ENCODE measurements at places on chromosomes 3 and 15.
A peak's percentile ranks its signal among the peaks of the same experiment; 100 is the strongest.

- DNase-seq: no peak
Observed at GRCh38 chr15:29449136-29449535, 179.5 kb upstream of the NSMCE3 start.

DNA sequence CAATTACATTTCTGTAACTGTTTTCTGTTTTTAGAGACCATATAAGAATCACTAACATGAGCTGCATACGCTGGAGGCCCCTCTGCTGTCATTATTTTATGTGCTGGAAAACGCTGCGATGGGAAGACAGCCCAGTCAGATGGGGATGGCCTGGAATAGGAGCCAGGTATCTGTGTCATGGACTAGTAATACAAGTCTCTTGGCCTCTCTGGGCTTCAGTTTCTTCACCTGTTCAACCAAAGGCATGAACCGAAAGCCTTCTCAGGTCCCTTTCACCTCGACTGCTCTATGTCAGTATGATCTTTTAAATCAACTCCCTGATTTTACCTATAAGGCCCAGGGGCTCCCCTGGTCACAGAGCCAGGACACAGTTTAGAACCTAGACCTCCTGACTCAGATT, 14.6 kb upstream of the RFTN1 start:
- DNase-seq: no peak

GRCh38 chr3:148532326-148532725, 165.4 kb upstream of the AGTR1 start:
- DNase-seq: no peak

DNA sequence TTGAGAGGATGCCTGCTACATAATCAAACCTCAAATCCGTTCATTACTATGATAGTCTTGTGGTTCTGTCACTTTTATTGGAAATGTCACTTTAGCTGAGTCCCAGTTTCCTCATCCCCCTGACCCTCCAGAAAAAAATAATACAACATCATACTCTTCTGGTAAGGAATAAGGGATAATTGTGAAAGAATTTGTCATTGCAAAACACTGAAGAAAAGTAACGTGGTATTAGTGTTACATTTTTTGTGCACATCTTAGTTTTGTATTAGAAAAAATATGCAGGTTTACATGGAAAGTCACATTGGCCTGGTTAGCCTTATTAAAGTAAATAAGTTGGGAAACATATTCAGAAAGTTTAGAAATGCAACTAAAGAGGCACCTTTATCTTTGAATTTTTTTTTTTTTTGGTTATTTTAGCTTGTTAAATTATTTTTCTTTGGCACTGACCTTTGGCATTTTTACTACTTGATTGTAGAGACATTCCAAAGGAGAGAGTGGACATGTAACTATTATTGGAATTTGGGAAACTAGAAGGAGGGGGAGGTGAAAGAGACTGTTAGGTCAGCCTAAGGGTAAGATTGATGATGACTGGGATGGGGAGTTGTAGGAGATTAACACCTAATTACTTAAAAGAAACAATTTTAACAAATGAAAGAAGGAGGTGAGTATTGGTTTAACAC, 462.2 kb upstream of the RARB start:
- DNase-seq: no peak

GRCh38 chr3:133401374-133402135, 1.7 kb downstream of the BFSP2 start:
- no peak for DNase-seq

- DNase-seq: no peak
Observed at GRCh38 chr3:153146191-153147053, 15.6 kb upstream of the RAP2B start.

DNA sequence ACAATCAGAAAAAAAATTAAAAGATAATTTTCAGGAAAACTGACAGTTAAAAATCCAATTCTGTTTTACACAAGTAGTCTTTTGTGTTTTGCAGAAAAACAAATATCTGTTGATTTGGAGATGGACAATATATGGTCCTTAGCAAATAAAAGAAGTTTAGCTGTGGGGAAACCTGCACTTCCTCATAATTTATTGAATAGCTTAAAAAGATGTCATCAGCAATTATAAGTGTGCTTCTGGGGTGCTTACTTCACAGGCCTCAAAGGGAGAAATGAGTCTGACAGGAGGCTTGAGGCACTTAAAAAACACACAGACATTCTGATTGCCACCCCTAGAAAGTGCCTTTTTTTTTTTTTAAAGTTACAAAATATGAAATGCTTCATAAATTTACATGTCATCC, 31.6 kb upstream of the CERS3 start:
- no peak for DNase-seq

GRCh38 chr3:120111898-120112297, 17.7 kb upstream of the GSK3B start:
- no peak for DNase-seq

DNA sequence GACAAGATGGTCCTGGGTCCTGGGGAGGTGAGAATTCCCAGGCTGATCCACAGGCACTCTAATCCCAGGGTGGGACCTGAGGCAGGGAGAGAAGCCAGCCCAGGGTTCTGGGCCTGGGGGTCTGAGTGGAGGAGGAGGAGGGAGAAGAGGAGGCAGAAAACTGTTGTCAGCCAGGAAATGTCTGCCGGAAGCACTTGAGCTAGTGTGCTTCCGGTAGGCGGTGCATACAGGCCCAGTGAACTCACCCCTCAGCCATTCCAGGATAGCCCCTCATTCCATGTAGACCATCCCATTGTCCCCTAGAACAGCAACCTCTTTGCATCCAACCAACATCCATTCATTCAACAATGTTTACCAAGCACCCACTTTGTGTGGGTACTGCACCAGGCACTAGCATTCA, 47.9 kb upstream of the LCTL start:
- DNase-seq: no peak

DNA sequence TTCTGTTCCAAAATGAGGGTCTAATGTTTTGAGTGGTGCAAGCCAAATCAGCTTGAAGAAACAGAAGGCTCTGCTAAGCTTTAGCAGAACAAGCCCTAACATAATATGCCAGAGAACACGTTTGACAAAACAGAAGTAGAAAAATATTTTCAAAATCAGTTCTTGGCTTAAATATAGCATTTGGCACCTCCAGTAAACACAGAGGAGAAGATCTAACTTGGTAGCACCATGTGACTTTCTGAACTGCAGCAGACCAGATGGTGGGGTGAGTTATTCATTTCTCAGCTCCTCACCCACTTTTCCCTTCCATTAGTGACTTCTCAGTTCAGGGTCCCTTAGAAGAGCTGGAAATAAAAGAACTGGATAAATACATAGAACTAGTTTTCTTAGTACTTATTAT, 395.8 kb downstream of the MAGI1 start:
- no peak for DNase-seq

DNA sequence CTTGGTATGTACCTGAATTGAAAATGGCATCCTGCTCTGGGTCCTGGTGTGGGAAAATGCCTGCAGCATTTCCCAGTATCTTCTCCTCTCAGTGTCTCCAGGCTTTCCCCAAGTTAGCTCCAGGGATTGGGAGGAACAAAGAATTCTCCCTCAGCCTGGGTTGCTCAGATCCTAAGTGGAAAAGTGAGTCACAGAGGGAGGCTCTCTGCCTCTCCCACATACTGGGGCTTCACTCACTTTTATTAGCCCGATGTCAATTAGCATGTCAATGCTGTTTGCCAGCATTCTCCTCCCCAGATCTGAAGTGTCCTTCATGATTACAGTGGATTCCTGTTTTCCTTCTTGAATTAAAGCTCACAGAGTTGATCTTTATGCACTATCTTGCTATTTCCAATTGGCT, 655.0 kb downstream of the EPHA3 start:
- no peak for DNase-seq

GRCh38 chr3:39383881-39384664, 903 bp downstream of the SLC25A38 start:
- DNase-seq: peak; percentile 97

DNA sequence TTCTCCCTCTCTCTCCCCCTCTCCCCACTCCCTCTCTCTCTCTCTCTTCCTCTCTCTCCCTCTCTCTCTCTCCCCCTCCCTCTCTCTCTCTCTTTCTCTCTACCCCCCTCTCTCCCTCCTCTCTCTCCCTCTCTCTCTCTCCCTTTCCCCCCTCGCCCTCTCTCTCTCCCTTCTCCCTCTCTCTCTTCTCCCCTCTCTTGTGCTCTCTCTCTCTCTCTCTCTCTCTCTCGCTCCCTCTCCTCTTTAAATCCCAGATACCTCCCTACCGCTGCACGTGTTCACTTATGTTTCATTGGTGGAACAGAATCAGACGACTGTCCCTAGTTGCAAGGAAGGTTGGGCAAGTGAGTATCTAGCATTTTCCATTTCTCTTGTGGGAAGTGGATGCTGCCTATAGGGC, 166.5 kb downstream of the EBLN2 start:
- no peak for DNase-seq

- DNase-seq: peak; percentile 53
Observed at GRCh38 chr15:50135031-50135551, 16.1 kb upstream of the ATP8B4 start.

DNA sequence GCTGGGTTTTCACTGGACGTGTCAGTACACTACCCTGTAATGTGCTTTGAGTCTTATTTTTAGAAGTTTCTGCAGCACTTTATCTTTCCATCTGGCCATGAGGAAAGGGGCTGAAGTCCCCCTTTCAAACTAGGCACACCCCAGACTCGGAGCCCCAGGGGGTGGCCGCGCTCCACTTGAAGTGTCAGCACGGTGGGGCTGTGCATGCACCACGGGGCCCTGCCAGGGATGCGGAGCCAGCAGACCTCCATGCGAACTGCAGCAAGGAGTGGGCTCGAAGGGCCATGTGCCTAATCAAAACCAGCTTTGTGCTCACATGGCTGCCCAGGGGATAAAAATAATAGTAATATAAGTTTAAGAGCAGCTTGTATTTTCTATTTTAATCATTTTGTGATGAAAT, 100.9 kb upstream of the HACD2 start:
- no peak for DNase-seq

DNA sequence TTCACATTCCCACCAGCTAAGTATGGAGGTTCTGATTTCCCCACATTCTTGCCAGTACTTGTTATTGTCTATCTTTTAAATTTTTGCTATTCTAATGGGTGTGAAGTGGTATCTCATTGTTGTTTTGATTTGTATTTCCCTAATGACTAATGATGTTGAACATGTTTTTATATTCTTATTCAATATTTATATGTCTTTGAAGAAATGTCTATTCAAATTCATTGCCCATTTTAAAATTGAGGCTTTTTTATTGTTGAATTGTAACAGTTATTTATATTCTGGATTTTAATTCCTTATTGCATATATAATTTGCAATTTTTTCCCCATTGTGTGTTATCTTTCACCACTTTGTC, 255.3 kb downstream of the EDEM1 start:
- DNase-seq: no peak

DNA sequence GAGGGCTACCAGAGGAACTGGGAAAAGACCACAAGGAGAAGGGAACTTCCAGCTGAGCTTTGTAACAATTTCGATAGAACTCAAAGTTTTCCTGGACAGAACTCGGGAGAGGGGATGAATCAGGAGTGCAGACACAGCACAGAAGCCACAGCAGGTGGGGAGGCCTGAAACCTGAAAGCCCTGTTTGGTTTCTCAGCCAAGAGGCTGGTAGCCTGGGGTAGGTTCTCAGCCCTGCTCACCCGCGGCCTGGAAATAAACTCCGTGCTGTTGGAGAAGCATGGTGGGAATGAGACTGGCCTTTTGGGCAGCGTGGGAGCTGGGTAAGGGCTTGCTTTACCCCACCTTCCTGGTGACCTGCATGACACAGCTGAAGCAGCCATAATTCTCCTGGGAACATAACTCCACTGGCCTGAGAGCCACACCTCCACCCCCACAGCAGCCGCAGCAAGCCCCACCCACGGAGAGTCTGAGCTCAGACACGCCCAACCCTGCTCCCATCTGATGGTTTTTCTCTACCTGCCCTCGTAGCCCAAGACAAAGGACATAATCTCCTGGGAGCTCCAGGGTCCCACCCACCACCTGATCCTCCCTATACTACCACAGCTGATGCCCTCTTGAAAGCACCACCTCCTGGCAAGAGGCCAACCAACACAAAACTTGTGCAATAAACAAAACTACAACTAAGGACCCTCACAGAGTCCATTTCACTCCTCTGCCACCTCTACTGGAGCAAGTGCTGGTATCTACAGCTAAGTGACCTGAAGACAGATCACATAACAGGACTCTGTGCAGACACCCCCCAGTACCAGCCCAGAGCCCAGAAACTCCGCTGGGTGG, 52.5 kb upstream of the CHRM5 start:
- DNase-seq: no peak

GRCh38 chr3:71721651-71722157, 3.5 kb downstream of the EIF4E3 start:
- peak; percentile 19 for DNase-seq
